ENCODE measurements at places on chromosomes 1 and 21.

DNA sequence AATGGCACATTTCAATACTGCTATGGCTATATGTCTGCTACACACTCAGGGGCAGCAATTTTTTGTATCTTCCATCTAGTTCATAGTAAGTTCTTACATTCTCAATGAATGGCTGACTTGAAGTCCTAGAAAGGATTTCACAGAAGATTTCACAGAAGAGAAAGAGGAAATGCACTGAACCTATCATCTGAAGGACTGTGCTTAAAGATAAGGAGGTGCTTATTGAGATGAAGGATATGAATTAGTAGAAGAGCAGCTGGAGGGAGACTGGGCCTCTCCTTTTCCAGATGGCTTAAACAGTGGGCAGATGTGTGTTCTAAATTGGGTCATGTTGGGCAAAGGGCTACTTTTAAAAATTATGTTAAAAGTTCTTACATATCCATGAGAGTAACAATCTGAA lies 14.6 kb downstream of the ADAR start:
- peak; percentile 75 for DNase-seq

- no peak for DNase-seq
These were observed 82.9 kb upstream of the POU3F1 start for GRCh38 chr1:38129473-38129872.

- no peak for DNase-seq
These were observed 302.8 kb upstream of the ADAMTS5 start for GRCh38 chr21:27269644-27270043.

GRCh38 chr1:18649693-18650370 lies 19.2 kb downstream of the PAX7 start:
- no peak for DNase-seq

- no peak for DNase-seq
These were observed 848 bp downstream of the CTTNBP2NL start for GRCh38 chr1:112396653-112397471.

- DNase-seq, result no peak
These were observed 698.8 kb downstream of the MATN1 start for GRCh38 chr1:30024411-30025195.

- DNase-seq, result no peak
These were observed 39.3 kb upstream of the TENT5C start for GRCh38 chr1:117566556-117566955.

GRCh38 chr21:24369746-24370145 lies 1237.5 kb downstream of the MRPL39 start:
- DNase-seq, result no peak

- no peak for DNase-seq
These were observed 23.6 kb downstream of the SLAMF1 start for GRCh38 chr1:160623227-160623633.

- DNase-seq, result no peak
These were observed 96.1 kb downstream of the SLC35F3 start for GRCh38 chr1:234000557-234001041.

DNA sequence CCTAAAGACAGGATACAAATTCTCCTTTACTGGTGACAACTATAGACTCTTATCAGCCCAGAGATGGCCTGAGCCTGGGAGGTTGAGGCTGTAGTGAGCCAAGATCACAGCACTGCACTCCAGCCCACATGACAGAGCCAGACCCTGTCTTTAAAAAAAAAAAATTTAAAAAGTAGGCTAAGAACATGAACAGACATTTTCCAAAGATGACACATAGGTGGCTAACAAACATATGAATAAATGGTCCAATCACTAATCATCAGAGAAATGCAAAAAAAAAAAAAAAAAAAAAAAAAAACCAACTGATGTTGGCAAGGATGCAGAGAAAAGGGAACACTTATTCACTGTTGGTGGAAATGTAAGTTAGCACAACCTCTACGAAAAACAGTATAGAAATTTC lies 65.0 kb downstream of the TOR3A start:
- no peak for DNase-seq

GRCh38 chr21:42317341-42317741 lies 2.1 kb upstream of the TFF3 start:
- no peak for DNase-seq

- DNase-seq, result no peak
These were observed 70.0 kb downstream of the NTPCR start for GRCh38 chr1:233020426-233020825.

- DNase-seq, result no peak
These were observed 5.1 kb upstream of the CDC42BPA start for GRCh38 chr1:227323171-227323966.

DNA sequence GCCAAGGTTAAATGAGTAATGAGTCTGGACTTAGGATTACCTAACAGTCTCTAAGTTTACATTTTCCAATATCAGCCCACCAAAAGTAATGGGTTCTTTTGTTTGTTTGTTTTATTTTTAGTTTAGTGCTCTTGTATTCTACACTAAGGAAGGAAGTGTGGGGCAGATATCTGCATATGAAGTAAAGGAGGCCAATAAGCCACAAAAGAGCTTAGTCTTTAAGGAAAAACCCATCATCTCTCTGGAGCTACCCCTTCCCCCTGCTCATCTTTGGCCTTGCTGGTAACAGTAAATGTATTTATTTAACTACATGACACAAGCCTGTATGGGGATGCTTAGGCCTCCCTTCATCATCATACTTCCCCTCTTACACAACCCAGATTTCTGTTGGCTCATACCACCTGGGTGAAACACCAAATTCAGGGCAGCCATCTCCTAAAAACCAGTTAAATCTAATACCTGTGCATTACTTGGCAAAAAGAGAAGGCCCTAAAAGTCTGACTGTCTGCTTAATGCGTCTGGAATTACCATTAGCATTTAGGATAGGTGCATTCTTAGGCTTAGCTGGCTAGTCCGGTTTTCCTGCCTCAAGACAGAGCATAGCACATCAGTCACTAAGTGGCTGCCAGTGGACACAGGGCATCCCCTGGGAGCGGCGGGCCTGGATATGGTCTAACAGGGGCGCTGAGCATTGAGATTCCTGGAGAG lies 96.8 kb upstream of the ADGRL2 start:
- DNase-seq, result no peak

DNA sequence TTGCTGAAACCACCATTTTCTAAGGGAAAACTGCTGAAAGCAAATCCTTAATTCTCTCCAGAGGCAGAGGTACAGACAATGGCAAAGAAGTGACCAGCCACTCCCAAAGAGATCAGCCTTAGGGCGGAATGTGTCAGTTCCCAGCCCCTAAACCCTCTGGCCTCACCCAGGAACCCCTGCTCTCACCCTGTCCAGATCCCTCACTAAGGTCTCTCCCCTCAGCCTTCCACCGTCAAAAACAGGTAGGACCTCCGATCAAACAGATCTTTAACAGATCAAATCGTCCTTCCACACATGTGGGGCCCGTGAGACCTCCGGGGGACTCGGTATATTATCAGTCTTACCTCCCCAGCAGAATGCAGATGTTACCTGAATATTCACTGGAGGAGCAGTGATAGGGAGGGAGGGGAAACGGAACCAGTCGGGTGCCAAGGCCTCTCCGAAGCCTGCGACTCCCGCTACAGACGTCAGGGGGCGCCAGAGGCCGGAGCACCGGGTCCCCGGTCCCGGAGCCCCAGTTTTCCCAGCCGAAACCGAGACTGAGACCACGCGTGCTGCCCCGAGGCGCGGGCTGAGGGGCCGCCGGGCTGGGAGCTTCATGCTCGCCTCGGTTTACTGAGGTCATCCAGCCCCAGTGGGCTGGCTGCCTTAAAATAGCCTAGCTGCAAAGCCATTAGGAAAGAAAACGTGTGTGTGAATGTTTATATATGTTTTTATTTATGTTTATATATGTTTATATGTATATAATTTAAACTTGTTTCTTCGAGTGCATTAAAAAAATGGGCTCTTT lies 23.6 kb downstream of the GPA33 start:
- no peak for DNase-seq

DNA sequence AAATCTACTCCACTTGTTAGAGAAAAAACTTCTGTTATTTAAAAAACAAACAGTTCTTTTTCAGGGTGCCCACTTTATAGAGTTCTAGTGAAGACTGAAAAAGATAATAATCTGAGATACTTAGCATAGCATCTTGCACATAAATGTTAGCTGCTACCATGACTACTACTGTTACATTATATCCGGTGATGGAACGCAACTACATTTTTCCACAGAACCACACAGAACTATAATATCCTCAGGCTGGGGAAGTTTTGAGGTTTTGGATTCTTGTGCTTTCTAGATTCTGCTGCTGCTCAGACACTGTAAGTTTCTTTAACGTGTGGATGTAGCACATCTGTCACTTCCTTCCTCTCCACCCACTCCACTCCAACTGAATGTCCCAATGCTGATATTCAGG lies 110.3 kb downstream of the PTPN14 start:
- DNase-seq, result no peak

DNA sequence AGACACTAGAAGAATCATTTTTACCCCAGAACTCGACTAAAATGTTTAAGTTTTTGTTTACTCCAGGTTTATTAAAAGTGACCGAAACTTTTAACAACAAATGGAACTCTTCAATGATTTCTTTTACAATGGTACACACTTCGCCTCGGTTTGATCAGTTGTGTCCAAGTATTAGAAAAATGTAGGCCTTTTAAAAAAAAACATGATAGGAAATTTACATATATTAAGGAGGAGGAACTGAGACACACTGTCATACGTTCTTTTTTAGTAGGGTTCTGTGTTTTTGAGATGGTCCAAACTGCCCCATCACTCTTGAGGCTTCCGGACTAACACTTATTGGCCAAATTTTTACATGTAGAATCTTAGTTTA lies 1.3 kb downstream of the PRDM2 start:
- DNase-seq, result no peak

DNA sequence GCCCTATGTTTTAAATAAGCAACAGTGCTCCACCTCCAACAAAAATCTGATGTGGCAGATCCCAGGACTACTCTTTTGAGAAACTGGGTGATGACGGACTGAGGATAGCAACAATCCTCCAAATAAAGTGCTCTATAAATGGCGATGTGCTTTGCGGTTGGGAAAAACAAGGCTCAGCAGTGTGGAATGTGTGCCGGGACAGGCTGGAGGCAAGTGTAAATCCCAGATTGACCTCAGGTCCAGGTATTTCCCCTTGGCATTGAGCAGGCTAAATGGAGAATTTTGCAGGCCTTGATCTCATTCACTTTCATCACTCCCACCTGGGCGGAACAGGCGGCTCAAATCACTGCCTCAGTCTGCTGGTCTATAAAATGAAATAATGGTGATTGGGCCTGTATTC lies 35.1 kb downstream of the LRRC42 start:
- no peak for DNase-seq

DNA sequence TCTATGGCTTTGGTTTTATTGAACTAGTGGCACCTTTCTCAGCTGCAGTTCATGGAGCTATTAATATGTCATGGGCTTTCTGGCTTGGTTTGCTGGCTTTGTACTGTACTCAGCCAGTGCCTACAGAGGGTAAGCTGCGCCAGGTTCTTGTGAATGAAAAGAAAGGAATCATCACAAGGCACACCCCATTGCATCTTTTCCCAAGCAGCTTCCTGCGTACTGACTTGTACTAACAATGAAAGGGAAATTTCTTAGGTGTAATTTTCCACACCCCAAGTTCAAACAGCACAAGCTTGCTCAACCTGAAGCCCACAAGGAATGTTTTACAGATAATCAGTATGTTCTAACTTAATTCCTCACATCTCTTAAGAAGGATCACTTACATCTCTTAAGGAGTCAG lies 78.0 kb upstream of the TNFSF18 start:
- no peak for DNase-seq

Data from NCI-H524 treated with DMSO at 0.1 percent for 48 hours (cell line).